Caudate nucleus (tissue), 63 donors: ENCODE measurements at places on chromosomes 11 and 22.

DNA sequence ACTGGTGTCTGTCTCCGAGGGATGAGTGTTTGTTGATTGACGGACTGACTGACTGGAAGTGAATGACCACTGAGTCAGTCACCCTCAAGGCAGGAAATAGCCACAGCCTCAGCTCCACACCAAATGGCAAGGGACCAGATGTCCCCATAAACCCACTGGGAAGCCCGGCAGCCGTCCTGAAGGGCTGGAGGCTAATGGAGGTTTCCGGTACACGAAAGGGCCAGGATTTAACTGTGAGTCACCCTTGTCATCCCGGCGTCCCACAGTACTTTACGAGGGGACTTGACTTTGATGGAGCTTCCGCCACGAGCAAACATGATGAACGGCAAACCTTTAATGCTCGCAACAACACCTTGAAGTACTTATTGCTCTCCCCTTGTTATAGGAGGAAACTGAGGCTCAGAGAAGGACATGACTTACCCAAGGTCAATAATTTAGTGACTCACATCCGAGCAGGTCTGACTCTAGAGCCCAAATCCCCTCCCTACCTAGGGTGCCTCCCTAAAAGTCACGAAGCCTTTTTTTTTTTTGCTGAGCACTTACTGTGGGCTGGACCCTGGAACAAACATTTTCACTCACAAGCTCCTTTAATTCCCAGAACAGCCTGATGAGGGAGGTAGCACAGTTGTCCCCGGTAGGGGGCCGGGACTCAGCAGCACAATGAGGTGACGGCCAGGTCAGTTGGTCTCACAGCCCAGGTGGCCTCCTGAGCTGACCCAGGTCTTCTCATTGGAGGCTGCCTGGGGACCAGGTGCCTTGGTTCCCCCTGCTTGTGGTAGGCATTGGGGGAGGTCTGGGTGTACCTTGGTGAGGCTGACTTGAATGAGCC lies 25.2 kb upstream of the GCAT start:
- DNase-seq = no peak

- DNase-seq = no peak
Measured at GRCh38 chr11:69662021-69662698, 13.0 kb downstream of the LTO1 start.

DNA sequence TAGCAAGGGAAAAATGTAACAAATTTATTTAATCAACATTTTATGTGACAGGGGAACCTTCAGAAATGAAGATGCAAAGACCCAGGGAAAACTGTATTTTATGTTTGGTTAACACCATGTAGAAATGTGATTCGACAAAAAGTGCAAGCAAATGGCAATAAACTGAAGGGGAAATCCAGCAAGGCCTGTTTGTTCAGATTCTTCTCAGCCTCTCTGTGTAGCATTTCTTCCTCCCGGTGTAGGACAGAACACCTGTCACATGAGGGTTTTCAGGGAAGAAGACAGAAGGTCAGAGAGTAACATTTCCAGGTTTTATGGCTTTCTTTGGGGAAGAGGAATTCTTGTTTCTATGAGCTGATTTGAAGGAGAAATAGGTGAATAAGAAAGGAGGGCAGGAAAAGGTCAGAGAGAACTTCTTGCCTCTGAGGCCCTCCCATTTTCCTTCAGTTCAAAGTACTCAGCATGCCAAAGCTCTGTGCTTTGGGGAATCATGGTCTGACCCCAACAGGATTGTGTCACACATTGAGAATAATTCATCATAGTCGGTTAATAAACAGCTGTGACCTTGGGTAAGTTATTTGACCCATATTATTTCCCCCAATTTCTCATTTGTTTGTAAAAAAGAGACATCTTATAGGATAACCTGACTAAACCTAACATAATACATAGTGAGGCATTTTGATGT lies 45.5 kb upstream of the ME3 start:
- no peak for DNase-seq

DNA sequence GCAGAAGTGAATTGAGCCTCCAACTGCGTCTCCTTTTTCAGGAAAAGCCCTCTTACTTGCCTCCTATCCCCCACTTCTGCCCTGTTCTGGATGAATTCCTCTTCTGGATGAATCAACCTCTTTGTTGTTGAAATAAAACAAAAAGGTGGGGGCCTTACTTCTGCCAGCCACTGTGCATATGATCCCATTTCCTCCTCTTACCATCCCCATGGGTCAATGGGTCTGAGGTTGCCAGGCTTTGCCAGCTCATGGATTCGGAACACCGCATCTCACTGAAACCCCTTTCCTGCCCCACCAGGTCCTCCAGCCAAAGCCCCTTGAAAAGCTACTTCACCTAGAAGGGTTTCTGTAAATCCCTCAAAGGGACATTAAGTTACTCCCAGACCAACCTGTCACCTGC lies 3.7 kb upstream of the CHST1 start:
- DNase-seq = no peak

DNA sequence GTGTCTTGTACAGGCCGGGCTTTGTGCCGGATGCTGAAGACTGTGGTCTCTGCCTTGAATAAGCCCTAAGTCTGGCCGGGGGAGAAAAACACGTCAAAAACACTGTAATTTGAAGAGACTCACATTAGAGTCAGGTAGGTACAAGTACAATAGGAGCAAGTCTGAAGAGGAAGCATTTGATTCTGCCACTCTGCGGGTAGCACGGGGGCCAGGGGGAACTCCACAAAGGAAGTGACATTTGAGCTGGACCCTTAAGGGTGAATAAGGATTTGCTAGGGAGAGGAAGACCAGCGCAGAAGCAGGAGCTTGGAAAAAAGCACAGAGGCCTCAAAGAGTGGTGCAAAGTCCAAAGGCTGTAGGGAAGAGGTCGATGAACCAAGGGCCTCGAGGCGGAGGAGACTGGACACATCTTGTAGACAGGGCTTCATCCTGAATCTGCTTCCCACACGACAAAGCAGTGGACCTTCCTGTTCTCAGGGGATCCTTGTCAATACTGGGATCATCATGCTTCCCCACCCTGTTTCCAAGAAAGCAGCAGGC lies 38.7 kb downstream of the BUD13 start:
- no peak for DNase-seq

- DNase-seq = no peak
Measured at GRCh38 chr22:33492210-33492651, 428.0 kb downstream of the LARGE1 start.

GRCh38 chr11:61173456-61173855 lies 12.2 kb upstream of the VPS37C start:
- DNase-seq = no peak

- no peak for DNase-seq
Measured at GRCh38 chr11:20156876-20157613, 3.2 kb downstream of the DBX1 start.

DNA sequence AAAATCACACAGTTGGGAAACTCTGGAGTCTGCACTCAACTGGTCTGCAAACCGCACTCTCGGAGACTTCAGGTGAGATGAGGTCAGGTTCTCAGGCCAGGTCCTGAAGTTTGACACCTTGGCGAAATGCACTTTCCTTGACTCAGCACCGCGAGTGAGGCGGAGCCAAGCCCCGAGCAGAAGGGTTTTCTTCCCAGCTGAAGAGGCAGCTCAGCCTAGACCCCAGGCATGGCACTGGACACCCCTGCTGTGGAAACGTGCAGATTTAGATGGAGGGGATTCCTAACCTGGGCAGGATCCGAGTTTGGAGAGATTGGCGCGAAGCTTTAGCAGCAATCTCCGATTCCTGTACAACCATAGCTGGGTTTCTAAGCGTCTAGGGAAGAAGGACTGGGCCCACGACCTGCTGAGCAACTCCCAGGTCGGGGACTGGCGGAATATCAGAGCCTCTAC lies 835 bp upstream of the MYOD1 start:
- DNase-seq = no peak

DNA sequence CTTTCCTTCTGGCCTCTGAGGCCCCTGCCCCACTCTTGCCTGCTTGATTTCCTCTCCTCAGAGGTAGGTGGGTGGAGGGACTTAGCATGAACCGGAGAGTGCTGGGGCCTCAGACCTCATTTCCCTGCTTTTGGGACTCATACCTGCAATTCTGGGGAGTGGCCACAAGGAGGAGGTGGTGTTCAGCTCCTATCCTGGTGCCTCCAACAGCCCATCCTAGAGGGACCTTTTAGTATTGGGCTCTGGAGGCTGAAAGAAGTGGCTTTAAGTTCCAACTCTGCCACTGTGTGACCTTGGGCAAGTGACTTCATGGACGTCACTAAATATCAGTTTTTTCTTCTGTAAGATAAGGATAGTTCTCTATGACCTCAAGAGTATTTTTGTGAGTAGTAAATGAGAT lies 98.6 kb downstream of the KIAA1671 start:
- DNase-seq = no peak

DNA sequence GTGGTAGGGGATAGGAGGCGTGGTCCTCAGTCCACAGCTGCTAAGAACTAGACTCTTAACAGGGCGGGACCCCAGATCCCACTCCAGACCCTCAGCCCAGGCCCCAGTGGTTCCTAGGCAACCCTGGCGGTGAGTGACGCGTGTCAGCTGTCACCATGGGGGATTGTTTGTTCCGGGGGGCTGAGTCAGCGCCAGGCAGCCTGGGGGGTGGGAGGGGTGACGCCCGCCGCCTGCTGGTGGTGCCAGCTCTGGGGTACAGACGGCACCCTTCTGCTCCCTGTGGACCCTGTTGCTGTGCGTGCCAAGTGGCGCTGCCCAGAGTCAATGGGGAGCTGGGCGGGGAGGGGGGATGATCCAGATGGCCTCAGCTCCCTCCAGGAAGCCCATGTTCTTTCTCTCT lies 2.5 kb downstream of the CNIH2 start:
- no peak for DNase-seq

DNA sequence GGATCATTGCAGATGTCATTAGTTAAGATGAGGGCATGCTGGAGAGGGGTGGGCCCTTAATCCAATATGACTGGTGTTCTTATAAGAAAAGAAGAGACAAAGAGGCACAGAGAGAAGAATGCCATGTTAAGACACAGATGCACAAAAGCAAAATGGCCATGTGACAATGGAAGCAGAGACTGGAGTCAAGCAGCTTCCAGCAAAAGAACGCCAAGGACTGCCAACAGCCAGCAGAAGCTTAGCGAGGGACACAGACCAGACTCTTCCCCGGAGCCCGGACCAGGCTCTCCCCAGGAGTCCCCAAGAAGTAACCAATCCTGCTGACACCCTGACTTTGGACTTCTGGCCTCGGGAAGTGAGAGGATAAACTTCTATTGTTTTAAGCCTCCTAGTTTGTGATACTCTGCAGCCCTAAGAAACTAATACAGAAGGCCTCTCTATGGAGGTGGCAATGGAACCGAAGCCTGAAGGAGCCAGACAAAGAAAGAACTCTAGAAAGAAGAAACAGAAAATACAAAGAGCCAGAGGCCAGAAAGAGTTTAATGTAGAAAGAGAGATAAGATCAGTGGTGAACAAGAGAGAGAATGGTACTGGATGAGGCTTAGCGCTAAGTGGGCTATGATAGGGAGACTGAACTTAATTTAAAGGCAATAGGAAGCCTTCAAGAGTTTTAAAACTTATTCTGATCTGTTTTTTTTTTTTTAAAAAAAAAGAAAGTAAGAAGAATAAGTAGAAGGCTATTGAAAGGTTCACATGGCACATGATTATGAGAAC lies 27.7 kb downstream of the PRCP start:
- DNase-seq = no peak

DNA sequence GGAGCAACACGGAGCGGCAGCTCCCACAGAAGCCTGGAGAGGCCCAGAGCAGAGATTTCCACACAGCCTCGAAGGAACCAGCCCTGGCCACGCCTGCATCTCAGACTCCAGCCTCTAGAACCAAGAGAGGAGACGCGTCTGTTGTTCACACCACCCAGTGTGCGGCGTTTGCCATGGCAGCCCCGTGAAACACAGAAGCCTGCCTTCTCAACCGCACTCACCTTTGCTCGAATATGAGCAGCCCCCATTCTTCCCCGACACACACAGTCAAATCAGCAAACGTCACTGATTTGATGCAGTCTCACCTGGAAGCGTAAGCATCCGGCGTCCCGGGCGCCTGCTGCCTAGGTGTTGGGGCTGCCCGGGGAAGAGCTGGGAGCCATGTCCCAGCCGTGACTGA lies 14.2 kb upstream of the TALDO1 start:
- DNase-seq = no peak

- no peak for DNase-seq
Measured at GRCh38 chr11:18368221-18368620, 26.1 kb upstream of the LDHA start.

DNA sequence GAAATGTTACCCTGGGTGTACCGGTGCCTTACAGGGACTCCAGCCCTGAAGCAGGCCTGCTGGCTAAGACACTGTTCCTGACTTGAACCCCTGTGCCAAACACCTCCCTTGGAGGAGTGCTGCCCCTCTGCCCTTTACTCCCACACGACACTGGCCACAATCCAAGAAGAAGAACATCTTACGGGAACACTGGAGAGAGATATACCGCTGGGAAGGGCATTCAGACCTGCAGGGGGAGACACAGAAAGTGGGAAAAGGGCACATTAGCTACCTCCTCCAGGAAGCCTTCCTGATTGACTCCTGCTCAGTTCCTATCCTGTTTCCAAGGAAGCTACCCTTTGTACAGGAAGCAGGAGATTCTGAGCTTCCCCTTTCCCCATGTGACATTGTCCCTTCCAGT lies 18.7 kb downstream of the TMPRSS13 start:
- no peak for DNase-seq

DNA sequence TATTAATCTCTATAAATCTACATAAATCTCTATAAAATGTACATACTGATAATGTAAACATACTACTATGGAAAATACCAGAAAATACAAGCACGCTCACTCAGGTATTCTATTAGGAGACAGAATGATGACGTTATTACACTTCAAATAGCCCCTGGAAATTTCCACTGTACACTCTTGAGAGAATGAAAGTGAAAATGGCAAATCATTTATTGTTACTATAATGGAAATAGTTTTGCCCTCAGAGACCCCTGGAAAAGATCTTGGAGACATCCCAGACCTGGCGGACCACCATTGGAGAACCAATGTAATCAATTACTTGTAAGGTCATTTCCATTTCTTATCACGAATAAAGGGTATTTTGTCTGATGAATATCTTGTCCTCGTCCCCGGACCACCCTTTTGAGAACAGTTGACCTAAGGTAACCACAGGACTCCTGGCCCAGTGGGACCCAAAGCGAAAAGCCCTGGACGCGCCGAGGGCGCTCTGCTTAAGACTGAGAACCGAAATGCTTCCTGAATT lies 509 bp upstream of the PRRG4 start:
- no peak for DNase-seq

DNA sequence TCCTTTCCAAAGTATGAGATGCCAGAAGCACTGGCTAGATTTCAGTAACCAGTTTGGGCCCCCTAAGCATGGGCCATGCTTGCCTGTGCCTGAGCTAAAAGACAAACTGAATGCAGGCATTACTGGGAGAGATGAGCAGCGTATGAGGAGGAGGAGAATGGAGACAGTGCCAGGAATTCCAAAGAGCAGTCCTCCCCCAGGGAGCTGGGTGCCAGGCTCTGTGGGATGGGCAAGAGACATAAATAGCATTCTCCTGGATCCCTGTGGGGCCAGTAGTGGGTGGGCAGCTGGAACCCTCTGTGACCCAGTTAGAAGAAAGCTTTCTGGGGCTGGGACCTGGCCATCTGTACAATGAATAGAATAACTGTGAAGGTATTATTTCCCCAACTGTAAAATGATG lies 235.6 kb downstream of the KCNA4 start:
- DNase-seq = peak; percentile 38
